ENCODE measurements at places on chromosomes 16 and 17.

- DNase-seq = no peak
Measured at GRCh38 chr17:9003355-9004131, 17.8 kb upstream of the NTN1 start.

GRCh38 chr16:58054289-58054688 lies 28.7 kb downstream of the MMP15 start:
- DNase-seq = no peak

GRCh38 chr17:59396134-59396826 lies 64.8 kb downstream of the YPEL2 start:
- DNase-seq = no peak

DNA sequence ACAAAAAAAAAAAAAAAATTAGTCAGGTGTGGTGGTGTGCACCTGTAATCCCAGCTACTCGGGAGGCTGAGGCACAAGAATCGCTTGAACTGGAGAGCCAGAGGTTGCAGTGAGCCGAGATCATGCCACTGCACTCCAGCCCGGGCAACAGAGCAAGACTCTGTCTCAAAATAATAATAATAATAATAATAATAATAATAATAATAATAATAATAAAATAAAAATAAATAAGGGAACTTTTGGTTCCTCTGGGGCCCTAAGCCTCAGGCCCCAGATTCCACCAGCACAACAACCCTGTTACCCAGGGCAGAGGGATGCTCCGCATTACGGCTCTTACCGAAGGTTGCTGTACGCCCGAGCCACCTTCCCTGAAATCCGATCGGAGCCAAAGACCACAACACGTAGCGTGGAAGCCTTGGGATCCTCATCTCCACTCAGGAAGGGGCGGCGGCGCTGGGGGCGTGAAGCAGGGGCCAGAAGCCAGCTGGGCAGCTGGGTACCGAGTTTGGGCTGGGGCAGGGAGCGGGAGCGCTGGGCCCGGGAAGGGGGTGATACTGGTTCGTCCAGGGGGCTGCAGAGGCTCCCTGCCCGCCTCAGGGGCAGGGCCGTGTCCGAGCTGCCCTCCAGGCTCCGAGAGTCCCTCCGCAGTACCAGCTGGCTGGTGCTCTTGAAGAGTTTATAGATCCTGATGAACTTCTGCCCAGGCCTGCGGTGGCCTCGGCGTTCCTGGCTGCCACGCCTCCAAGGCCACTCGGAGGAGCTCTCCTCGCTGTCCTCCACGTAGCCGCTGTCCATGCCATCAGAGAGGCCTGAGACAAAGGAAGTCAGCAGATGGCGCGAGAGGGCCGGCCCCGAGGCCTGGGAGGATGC lies 20.6 kb upstream of the PIK3R6 start:
- DNase-seq = no peak

GRCh38 chr17:52276381-52277008 lies 118.0 kb upstream of the CA10 start:
- DNase-seq = no peak

DNA sequence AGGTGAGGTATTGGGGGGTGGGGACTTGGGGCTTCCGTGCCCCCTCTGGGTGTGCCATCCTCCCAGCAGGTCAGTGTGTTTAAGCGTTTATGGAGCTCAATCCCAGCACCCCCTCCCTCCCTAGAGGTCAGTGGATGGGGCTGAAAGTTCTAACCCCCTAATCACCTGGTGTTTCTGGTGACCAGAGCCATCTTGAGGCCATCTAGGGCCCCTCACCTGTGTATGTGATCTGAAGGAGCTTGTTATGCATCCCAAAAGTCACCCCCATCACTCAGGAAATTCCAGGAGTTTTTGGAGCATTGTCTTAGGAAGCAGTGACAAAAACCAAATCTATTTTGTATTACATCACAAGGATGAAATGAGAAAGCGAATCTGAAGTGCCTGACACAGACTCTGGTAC lies 67.8 kb upstream of the NOL11 start:
- DNase-seq = no peak

- no peak for DNase-seq
Measured at GRCh38 chr17:1752425-1753262, 9.2 kb upstream of the SERPINF1 start.

Measured in stimulated activated CD4-positive, alpha-beta T cell treated with anti-CD3 and anti-CD28 coated beads, Interleukin-1b, Interleukin-23, amount 100 ng/mL, for 48 hours (primary cell).